ENCODE measurements at places on chromosomes 16 and 17.

DNA sequence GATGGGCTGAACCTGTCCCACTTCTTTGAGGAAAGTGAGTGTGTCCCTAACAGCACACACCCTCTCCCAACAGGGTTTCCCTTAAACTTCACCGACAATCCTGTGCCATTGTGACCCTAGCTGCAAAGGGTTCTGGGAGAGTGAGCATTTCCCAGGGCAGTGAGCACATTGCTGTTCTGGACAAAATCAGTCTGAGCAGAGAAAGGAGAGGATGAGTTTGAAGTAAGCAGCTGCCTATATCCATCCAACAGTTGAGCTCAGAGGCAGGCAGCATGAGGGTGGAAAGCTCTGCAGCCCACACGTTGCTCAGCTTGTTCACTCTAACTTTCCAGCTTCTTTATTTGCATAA is 296.5 kb upstream of the MAF start:
- no peak for DNase-seq

GRCh38 chr16:57971848-57972247 is 920 bp upstream of the CNGB1 start:
- no peak for DNase-seq

- DNase-seq, result no peak
Observed at GRCh38 chr16:86044881-86045590, 146.1 kb downstream of the IRF8 start.

- DNase-seq, result no peak
Observed at GRCh38 chr17:6940186-6940649, 55.6 kb upstream of the ALOX12 start.

DNA sequence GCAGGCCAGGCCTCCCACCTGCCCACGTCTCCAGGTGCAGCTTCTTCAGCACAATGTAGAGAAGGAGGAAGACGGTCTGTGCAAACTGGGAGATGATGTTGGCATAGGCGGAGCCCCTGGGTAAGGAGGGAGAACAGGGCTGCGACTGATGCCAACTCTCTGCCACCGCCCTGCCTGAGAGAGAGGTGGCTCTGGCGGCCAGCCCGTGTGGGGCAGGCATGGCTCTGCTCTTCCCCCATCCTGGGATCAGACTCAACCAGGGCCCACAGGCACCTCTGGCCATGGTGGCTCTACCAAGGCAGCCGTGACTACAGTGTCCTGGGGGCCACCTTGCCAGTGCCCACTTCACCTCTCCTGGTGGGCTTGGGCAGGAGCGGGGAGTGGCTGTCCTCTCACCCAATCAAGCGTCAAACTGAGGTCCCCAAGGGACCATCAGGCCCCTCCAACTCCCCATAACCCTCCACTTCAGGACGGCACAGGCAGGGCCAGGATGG is 8.6 kb downstream of the SLC47A2 start:
- DNase-seq, result no peak

All from SK-N-MC (cell line).